Kidney epithelial cell (primary cell): ENCODE measurements at places on chromosomes 4 and X. TPM values are rescaled to one million over a fixed set of nuclear protein-coding genes. Genes with fewer than 3 reads are reported as not detected.

SERPINA7 gene
- not detected in 2 replicates for total RNA-seq

FMR1 gene
- 22.5 and 24.0 TPM in 2 replicates for total RNA-seq

P2RY4 gene
- total RNA-seq, result not detected in 2 replicates

TEX11 gene
- total RNA-seq, result not detected in 2 replicates

EXOC1 gene
- 32.4 and 41.1 TPM in 2 replicates for total RNA-seq

USP51 gene
- 2.0 and 2.1 TPM in 2 replicates for total RNA-seq

PGAM4 gene
- total RNA-seq, result not detected in 2 replicates

FABP2 gene
- not detected in 2 replicates for total RNA-seq

NPNT gene
- total RNA-seq, result 4.6 and 7.3 TPM in 2 replicates

ASB11 gene
- not detected in 2 replicates for total RNA-seq

GRCh38 chr4:77599378-77599777, 6.2 kb upstream of the CXCL13 start:
- no peak for DNase-seq

DNA sequence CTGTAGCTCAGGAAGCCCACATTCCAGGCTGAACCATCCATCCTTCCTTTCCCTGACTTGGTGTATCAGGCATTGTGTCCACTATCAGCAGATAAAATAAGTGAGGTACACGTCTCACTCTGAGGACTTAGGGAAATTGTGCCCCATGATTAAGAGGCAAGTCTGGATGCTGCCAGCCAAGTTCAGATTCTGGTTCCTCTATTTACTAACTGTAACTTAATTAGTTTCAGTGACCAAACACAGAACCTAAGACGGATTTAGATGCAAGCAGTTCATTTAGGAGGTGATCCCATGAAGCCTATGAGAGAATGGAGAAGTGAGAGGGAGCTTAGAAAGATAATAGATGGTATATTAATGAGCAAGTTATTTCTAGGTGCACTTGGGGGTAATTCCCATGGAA, 56.6 kb upstream of the PACRGL start:
- no peak for DNase-seq

DNA sequence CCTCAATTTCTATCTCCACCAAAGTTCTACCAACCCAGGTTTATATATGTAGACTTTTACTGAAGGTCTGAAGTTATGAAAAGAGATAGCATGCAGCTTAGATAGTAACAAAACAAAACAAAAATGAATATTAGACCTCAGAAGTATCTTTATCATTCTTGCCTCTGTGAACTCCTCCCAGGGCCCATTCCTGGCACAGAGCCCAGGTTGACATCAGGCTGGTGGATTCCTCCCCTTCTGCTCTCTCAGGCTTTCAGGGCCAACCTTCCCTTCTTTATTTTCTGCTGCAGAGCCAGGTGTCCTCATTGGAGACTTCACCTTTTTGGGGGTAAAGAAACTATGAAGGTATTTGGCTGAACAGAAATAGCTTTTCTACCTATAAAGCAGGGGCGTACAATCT, 112.8 kb upstream of the PITX2 start:
- no peak for DNase-seq

GRCh38 chrX:109399831-109400230, 82.1 kb downstream of the GUCY2F start:
- no peak for DNase-seq

DNA sequence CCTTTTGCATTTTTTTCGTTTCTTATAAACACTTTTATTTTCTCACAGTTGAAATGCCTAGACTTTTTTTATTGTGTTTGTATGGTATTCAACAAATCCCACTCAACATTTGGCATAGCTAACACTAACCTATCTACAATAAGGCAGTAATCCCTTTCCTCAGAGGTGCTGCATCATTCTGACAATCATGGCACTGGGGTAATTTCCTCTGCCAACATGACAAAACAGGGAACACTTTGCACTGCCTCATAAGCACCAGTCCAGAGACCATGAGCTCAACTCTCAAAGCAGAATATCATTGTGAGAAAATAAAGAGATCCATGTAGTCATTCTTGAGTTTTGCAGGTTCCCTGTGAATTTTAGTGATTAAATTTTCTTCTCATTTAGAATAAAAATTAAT, 183.8 kb upstream of the INTU start:
- DNase-seq, result no peak

DNA sequence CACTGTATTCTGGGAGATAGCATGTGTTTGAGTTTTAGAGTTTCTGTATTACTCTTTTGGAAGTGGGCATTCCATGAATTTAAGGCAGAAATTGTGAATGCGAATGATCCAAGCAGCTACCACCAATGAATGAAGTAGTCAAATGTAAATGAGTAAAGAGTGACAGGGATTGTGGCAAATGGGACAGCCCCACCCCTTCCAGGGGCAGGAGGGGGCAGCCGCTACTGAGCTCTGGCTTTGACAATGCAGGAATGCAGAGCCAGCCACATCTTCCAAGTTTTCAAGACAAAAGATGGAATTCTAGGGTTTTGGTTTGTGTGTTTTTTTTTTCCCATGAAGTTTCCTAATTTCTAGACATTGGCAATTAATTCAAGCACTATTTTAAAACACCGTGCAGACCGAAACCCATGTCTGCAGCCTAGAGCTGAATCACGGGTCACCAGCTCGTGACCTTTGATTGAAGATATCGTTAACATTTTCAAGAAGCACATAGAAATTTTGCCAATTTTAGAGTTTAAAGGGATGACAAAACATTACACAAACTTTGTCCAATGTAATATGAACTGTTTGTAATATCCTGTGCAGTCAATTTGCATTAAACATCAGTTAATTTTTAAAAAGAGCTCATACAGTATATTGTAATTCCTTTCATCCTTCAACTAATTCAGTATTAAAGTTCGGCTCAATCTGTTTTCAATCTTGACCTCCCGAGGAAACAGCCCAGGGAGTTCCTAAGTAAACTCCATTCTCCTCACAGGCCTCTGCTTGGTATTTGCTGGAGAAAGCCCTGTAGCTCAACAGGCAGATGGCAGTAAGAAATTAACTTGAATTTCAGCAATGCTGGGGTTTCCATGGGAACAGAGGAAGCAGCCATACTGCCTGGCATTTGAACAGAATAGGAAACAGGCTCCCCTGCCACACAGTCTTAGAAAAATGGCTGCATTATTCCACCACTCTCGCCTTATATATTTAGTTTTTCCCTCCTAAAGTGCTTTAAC, 83.4 kb downstream of the UCHL1 start:
- peak; percentile 53 for DNase-seq

GRCh38 chr4:168308912-168309311, 9.6 kb downstream of the DDX60 start:
- no peak for DNase-seq

DNA sequence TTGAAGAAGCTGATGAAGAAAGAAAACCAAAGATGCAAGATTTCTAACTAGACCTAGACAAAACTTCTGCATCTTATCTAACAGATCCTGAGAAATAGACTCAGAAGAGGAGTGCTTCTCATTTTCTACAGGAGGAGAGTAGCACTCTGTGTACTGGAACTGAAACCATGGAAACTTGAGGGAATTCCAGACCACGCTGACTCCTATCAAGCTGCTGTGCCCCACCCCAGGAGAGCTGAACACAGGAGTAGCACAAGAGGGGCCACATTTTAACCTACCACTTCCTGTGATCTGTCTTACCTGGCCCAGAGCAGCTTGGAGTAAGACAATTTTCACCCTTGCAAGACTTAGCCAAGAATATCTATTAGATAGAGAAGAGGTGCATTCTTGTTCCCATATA, 248.9 kb downstream of the SCFD2 start:
- DNase-seq, result no peak

DNA sequence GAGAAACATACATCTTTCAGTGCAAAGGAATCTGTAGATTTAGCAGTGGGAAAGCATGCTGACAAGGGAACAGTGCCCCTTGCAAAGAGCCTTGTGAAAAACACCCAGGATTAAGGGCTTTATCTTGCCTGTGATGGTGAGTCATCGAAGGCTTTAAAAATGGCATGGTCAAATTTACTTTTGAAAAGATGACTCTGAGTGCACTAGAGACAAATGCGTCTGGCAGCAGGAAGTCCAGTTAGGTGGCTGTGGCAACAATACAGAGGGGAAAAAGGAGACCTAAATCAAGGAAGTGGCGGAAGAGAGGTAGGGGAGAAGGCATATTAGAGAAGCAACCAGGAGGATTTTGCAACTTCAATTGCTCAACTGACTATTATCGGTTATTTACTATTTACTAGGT, 472.6 kb upstream of the CPEB2 start:
- no peak for DNase-seq

DNA sequence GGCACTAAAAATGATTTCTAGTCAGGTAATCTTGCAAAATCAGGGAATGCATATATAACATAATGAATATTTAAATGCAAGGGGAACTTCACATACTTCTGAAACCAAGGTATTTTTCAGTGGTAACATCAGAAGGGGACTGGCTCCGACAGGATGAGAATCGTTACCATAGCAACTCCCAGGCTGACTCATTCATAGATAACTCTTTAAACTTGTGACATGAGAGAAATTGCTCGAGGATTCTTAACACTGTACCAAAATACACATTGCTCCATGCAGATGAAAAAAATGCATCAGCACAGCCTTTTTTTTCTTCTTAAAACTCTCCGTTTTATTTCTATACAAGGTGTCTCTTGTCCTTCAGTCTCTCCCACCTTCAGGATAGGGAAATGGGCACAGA, 114.3 kb downstream of the GABRB1 start:
- peak; percentile 47 for DNase-seq

GRCh38 chr4:124790471-124790870, 77.9 kb upstream of the ANKRD50 start:
- DNase-seq, result no peak

GRCh38 chr4:2069986-2070385, 10.9 kb downstream of the NAT8L start:
- no peak for DNase-seq

- DNase-seq, result no peak
Measured at GRCh38 chr4:184624972-184625554, 24.2 kb downstream of the CASP3 start.

DNA sequence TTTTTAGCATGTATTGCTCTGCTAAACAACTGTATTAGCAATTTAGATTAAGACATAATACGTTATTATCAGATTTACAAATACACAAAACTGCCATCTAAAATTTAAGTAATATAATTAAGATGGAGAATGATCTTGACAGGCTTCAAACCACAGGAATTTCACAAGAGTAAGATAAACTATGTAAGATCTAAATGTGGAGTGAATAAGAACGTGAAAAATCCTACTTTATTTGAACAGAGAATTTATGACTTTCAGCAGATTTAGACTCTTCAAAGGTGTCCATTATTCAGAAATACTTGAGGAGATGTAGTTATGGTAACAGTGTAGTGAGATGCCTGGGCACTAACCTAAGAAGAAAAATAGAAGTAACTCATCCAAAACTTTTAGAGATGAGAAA, 73.2 kb downstream of the SLC4A4 start:
- DNase-seq, result no peak

DNA sequence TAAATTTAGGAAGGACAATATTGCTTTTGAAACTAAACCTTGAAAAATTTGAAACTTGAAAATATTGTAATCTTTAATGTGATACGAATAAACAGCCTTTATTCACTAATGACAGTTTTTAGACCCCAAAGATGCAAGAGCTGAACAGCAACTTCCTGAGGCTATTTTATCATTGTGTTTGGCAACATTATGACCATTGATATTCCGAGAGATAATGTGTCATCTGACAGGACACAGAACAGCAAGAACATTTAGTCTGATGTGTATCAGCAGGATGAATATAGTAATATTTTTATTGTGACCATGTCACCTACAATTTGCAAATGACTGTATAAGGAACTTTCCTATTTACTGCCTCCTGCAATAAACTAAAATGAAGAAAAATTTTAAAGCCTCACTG, 316.0 kb downstream of the ADAM29 start:
- DNase-seq, result no peak

DNA sequence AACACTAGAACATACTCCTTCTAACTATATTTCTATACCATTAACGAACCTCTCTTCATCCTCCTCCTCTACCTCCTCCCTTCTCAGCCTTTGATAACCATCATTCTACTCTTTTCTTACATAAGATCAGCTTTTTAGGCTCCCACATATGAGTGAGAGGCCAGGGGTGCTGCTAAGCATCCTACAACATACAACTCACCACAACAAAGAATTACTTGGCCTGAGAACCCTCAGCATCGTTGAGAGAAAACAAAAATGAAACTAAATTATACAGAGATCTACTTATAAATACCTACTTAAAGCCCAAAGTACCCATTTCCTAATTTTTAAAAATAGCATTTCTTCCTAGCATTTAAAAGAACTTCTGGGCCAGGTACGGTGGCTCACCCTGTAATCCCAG, 77.7 kb downstream of the CC2D2A start:
- no peak for DNase-seq
